ENCODE measurements at places on chromosomes 4 and X. TPM values are rescaled to one million over a fixed set of nuclear protein-coding genes. Genes with fewer than 3 reads are reported as not detected.

GRCh38 chrX:106897259-106897658 is 5.9 kb downstream of the RIPPLY1 start:
- no peak overlapping the region for H3K27ac ChIP-seq
- H3K36me3 ChIP-seq: no peaks in the 10 kb centered on the region
- no peaks in the 10 kb centered on the region for H3K27me3 ChIP-seq
- no peak for DNase-seq
- H3K4me1 ChIP-seq: no peaks in the 10 kb centered on the region

- H3K27me3 ChIP-seq: no peaks in the 10 kb centered on the region
- no peak overlapping the region for H3K4me3 ChIP-seq
Observed at GRCh38 chr4:73448448-73449203, 12.6 kb downstream of the AFP start.

GRCh38 chr4:13765539-13765938 is 138.0 kb upstream of the BOD1L1 start:
- no peaks in the 10 kb centered on the region for H3K4me1 ChIP-seq
- no peak overlapping the region for H3K4me3 ChIP-seq
- H3K27ac ChIP-seq: no peak overlapping the region

Gene NXF2
- total RNA-seq: not detected

DNA sequence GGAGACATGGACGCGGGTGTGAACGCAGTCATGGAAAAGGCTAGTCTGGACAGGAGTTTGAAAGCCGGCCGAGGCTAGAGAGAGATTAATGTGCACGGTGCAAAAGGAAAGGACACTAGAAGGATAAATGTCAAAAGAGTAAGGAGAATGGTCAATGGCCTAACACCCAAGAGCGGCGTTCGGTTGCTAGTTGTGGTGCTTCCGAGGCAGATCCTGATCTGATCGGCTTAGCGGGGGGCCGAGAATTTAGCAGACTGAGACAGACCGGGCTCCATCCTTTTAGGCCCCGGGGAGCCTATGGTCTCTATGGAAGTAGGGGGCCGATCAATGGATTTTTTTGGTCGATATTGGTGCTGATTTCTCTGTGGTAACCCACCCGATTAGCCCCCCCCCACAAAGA is 6.9 kb downstream of the GAGE10 start:
- no peaks in the 10 kb centered on the region for H3K36me3 ChIP-seq
- H3K4me1 ChIP-seq: no peaks in the 10 kb centered on the region
- no peak overlapping the region for H3K4me3 ChIP-seq
- no peak overlapping the region for H3K27ac ChIP-seq

DNA sequence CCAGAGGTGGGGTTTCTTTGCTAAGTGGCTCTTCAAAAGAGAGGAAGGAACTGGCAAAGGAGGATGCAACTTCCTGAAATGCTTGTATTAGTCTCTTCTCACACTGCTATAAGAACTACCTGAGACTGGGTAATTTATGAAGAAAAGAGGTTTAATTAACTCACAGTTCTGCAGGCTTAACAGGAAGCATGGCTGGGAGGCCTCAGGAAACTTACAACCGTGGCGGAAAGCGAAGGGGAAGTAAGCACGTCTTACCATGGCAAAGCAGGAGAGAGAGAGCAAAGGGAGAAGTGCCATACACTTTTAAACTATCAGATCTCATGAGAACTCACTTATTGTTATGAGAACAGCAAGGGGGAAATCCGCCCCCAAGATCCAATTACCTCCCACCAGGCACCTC is 505.7 kb downstream of the ZNF674 start:
- H3K27me3 ChIP-seq: no peaks in the 10 kb centered on the region
- H3K4me3 ChIP-seq: no peak overlapping the region
- H3K27ac ChIP-seq: no peak overlapping the region
- H3K4me1 ChIP-seq: no peaks in the 10 kb centered on the region

GRCh38 chr4:24104158-24104565 is 214.3 kb upstream of the PPARGC1A start:
- H3K36me3 ChIP-seq: no peaks in the 10 kb centered on the region
- DNase-seq: no peak
- no peak overlapping the region for H3K27ac ChIP-seq
- H3K27me3 ChIP-seq: no peaks in the 10 kb centered on the region

GRCh38 chr4:150950657-150951288 is 64.3 kb downstream of the LRBA start:
- no peak overlapping the region for H3K4me3 ChIP-seq
- DNase-seq: no peak
- H3K36me3 ChIP-seq: no peaks in the 10 kb centered on the region
- no peaks in the 10 kb centered on the region for H3K27me3 ChIP-seq
- H3K27ac ChIP-seq: no peak overlapping the region

DNA sequence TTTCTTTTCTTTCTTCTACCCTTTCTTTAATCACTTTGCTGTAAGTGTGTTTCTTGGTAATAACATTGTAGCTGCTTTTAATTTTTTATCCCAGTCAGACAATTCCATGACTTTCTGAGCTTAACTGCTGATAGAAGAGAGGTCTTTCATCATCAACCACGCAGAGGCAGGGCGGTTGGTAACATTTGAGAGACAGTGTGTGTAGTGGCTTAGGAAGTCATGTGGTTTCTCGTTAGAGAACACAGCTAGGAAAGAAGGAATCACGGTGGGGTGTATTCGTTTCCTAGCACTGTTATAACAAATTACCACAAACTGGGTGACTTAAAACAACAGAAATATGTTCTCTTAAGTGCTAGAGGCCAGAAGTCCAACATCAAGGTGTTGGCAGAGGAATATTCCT is 11.5 kb downstream of the PRPS2 start:
- DNase-seq: no peak
- no peak overlapping the region for H3K4me3 ChIP-seq
- no peaks in the 10 kb centered on the region for H3K27me3 ChIP-seq
- H3K27ac ChIP-seq: no peak overlapping the region

DNA sequence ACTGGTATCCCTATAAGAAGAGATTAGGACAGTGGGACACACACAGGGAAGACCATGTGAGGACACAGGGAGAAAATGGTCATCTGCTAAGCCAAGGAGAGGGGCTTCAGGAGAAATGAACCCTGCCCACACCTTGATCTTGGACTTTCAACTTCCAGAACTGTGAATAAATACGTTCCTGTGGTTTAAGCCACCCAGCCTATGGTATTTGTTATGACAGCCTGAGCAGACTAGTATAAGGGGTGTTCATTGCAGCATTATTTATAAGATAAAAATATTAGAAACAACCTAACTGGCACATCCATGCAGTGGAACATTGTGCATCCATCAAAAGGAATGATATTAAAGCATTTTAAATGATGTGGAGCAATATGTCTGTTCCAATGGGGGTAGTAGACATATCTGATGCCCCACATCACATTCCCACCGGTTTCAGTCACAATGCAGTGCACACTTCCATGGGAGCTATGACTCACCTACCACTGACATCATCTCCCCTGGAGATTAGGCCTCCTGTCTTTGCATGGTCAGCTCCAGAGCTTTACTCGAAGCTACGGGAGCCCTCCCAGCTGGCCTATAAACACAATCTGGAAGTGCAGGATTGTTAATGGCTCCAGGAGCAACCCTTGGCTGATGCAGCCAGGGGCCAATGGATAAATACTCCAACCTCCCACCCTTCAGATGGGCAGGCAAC is 38.9 kb upstream of the MAMLD1 start:
- no peak for DNase-seq
- H3K4me3 ChIP-seq: no peak overlapping the region
- no peaks in the 10 kb centered on the region for H3K36me3 ChIP-seq

DNA sequence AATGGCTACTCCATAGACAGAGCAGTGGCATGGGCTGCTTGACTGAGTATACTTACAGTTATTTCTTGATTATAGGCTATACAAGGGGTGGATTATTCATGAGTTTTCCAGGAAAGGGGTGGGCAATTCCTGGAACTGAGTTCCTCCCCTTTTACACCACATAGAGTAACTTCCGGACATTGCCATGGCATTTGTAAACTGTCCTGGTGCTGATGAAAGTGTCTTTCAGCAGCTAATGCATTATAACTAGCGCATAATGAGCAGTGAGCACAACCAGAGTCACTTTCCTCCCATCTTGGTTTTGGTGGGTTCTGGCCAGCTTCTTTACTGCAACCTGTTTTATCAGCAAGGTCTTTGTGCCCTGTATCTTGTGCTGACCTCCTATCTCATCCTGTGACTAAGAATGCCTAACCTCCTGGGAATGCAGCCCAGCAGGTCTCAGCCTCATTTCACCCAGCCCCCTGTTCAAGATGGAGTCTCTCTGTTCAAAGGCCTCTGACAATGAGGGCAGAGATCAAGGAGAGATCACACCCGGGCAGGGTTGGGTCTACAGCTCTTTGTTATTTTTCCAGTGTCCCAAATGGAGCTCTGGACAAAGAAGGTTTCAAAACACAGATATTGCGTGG is 468.4 kb upstream of the PRKX start:
- H3K4me3 ChIP-seq: no peak overlapping the region
- no peaks in the 10 kb centered on the region for H3K36me3 ChIP-seq
- no peaks in the 10 kb centered on the region for H3K4me1 ChIP-seq
- H3K27me3 ChIP-seq: no peaks in the 10 kb centered on the region

GRCh38 chrX:136475236-136475635 is 12.5 kb upstream of the BRS3 start:
- no peak overlapping the region for H3K27ac ChIP-seq
- no peak overlapping the region for H3K4me3 ChIP-seq
- no peaks in the 10 kb centered on the region for H3K36me3 ChIP-seq

GRCh38 chr4:56863441-56864139 is 42.1 kb upstream of the SPINK2 start:
- no peaks in the 10 kb centered on the region for H3K36me3 ChIP-seq
- H3K27ac ChIP-seq: no peak overlapping the region
- H3K4me1 ChIP-seq: no peaks in the 10 kb centered on the region

DNA sequence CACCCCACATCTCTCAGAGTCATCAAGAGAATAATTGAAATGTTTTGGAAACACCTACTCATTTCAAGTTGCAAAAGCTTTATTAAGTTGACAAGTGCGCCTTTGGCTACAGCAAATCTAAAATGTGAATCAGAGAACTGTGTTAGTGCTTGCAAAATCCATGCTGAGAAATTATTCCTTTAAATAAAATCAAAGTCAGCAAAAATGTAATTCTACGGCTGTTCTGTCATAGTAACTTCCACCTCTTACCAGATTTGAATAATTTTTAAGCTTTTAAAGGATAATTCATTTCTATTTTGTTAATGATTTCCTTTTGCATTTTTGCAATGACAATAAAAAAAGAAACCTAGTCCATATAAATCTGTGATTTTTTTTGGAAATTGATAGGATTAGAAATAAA is 1779.1 kb downstream of the STIM2 start:
- H3K27me3 ChIP-seq: no peaks in the 10 kb centered on the region
- H3K4me3 ChIP-seq: no peak overlapping the region
- H3K4me1 ChIP-seq: no peaks in the 10 kb centered on the region

GRCh38 chrX:149871940-149872339 is 9.0 kb upstream of the MAGEA8 start:
- no peaks in the 10 kb centered on the region for H3K4me1 ChIP-seq
- no peak overlapping the region for H3K27ac ChIP-seq
- H3K27me3 ChIP-seq: no peaks in the 10 kb centered on the region
- no peaks in the 10 kb centered on the region for H3K36me3 ChIP-seq
- no peak for DNase-seq

Gene RPS6KA6
- 15.3 TPM for total RNA-seq

- no peak for DNase-seq
- H3K4me3 ChIP-seq: peak overlapping the region; percentile 71
- H3K4me1 ChIP-seq: no peaks in the 10 kb centered on the region
- no peak overlapping the region for H3K27ac ChIP-seq
- H3K36me3 ChIP-seq: no peaks in the 10 kb centered on the region
Observed at GRCh38 chr4:108168160-108168670, 517 bp downstream of the LEF1 start.
